ENCODE measurements at places on chromosomes 3 and 15.

DNA sequence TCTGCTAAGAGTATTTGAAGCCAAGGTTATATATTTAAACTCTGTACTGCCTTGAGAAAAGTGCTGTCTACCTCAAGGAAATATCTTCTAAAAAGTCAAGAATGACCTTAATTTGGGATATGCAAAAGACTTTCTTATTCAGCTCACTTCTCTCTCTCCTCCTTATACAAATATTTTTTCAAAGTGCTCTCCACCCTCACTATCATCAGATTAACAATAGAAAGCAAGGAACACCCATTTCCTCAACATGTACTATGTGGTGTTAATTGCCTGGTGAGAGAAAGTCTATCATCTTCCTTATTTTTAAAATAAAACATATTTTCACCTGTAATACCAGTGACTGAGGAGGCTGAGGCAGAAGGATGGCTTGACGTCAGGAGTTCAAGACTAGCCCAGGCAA lies 44.4 kb upstream of the RSL24D1 start:
- no peak for DNase-seq

DNA sequence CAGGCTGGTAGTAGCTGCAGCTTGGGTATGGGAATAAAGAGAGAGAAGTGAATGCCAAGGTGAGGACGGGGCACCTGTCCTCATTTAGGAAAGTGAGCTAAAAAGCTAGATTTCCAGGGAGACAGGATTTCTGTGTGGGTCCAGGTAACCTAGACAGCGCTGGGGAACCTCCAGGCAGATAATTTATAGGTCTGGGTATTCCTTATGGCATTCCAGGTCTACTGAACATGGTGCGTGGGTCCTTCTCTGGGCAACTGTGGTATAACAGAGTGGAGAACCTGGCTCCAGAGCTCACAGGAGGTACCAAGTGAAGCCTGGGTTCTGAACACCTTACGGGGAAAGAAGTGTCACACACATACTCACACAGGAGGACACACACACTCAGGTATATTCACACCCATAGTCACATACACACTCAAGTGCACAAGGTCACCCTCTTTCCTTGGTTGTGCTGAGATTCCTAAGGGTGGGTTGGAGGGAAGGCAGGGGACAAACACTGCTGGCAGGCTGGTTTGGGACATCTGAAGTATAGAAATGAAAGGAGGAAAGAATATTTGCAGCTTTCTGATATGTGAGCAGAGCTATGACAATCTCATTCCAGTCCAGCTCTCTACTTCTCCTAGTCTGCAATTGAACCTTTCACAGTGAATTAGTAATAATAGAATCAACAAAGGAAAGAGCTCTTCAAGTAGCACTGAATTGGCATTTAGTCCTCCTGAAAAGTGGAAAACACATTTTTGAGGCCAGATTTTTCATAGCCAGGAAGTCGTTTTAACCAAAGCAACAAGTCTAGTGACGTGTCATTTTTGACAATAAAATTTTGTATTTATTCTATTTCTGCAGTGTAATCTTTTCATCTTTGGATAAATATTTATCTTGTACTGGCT lies 37.4 kb upstream of the ITGA11 start:
- DNase-seq: no peak

DNA sequence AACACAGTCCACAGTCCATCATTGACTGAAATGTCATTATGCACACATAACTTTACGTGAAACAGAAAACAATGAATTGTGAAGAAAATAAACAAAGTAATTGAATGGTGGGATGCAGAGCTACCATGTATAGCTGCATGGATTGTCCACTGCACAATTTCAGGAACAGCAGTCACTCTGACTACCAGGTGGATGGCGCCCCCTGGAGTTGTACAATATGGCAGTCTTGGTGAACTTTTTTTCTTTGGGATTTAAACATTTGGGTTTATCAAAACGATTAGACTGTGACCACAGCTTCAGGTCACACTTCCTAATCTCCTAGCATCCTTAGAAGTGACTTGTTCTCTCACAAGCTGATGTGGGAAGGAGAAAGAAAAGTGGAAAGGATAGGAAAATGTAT lies 48.9 kb upstream of the TCF12 start:
- no peak for DNase-seq

GRCh38 chr3:31755926-31756658 lies 223.4 kb downstream of the STT3B start:
- no peak for DNase-seq

GRCh38 chr3:144586382-144586781 lies 614.8 kb downstream of the DIPK2A start:
- no peak for DNase-seq

- DNase-seq: no peak
These were observed 28.6 kb upstream of the ST8SIA2 start for GRCh38 chr15:92365084-92365483.

GRCh38 chr15:67931861-67932260 lies 92.0 kb upstream of the RNU6-1 start:
- DNase-seq: no peak

DNA sequence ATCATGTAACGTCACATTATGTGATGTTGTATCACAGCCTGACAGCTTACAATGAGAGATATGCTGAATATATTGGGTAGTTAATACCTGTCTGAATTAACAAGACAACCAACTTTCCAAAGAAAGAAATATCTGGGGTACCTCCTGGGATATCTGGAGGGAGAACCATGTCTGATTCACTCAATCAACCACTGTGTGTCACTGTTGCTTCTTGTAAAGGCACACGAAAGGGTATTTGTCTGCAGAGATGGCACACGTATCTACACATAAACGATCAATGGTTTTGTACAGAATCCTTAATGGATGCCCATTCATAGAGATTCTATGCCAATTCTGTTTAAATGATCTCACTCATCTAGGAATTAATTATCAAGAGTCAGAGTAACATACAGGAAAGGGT lies 252.1 kb upstream of the TMCO5A start:
- no peak for DNase-seq

- DNase-seq: no peak
These were observed 469.4 kb upstream of the ATP11B start for GRCh38 chr3:182323898-182324297.

- no peak for DNase-seq
These were observed 57.3 kb upstream of the PPP2R3A start for GRCh38 chr3:135908225-135908624.

- DNase-seq: no peak
These were observed 5.7 kb upstream of the CNTN6 start for GRCh38 chr3:1087066-1087560.

GRCh38 chr3:9101286-9101685 lies 138.0 kb upstream of the RAD18 start:
- DNase-seq: no peak

- DNase-seq: no peak
These were observed 95.3 kb downstream of the DAPK2 start for GRCh38 chr15:63950911-63951481.

GRCh38 chr15:89148126-89148525 lies 59.9 kb downstream of the ABHD2 start:
- DNase-seq: no peak

DNA sequence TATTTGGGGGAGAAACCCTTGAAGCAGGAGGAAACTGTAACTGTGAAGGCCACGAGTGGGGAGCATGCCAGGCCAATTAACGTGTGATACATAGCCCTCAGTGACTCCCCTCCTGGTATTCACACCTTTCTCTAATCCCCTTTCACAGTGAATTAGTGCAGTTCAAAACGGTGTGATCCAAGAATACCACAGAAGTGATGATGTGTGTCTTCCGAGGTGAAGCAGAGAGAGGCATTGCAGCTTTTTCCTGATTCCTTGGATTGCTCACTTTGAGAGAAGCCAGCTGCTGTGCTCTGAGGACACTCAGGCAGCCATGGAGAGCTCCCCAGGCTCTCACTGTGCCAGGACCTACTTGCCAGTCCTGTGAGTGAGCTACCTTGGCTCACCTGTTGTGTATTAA lies 17.3 kb downstream of the NIPA2 start:
- DNase-seq: no peak

- peak; percentile 20 for DNase-seq
These were observed 118.9 kb downstream of the FOXP1 start for GRCh38 chr3:71464613-71465012.

- DNase-seq: no peak
These were observed 565.9 kb upstream of the CCDC54 start for GRCh38 chr3:106811376-106811775.

DNA sequence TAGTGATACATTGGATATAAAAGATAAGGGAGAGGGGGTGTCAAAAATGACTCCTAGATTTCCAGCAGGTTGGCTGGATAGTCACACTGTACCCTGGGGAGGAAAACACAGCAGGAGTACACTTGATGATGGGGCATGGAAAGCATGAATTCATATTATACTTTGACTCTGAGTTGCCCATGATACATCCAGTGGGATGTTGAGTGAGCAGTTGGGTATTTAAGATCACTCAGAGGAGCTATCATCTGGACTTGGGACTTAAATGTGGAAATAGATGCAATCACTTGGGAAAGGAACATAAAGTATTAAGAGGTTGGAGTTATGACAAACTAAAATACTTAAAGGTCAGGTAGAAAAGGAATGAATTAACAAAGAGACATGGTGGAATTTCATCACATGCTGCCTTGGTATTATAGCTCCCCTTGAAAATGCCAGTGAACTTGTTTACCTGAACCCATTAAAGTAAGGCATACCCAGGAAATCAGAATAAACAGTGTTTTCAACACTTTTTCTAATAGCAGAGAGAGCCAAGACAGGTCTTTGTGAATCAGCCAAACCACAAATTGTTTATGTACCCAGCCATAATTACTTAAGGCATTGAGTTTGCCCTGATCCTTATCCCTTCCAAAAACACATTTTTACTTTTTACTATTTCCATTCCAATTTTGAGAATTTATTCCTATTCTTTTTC lies 49.9 kb upstream of the ABI3BP start:
- DNase-seq: no peak

DNA sequence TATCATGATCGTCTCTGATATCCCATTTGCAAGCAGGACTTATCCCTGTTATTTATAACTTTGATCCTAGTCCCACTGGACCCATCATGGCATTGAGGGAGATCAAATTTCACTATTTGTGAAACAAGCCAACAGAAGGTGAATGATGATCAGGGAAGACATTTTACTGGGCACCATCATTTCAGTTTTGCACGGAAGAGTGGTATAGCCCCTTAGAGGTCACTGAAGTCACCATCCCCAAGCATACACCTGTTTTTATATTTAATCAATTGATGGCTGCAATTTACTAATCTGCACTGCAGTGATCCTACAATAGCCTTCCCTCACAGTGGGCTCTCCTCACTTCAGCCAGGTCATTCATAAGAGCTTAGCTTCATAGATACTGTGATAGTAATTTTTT lies 132.4 kb downstream of the FHIT start:
- no peak for DNase-seq

DNA sequence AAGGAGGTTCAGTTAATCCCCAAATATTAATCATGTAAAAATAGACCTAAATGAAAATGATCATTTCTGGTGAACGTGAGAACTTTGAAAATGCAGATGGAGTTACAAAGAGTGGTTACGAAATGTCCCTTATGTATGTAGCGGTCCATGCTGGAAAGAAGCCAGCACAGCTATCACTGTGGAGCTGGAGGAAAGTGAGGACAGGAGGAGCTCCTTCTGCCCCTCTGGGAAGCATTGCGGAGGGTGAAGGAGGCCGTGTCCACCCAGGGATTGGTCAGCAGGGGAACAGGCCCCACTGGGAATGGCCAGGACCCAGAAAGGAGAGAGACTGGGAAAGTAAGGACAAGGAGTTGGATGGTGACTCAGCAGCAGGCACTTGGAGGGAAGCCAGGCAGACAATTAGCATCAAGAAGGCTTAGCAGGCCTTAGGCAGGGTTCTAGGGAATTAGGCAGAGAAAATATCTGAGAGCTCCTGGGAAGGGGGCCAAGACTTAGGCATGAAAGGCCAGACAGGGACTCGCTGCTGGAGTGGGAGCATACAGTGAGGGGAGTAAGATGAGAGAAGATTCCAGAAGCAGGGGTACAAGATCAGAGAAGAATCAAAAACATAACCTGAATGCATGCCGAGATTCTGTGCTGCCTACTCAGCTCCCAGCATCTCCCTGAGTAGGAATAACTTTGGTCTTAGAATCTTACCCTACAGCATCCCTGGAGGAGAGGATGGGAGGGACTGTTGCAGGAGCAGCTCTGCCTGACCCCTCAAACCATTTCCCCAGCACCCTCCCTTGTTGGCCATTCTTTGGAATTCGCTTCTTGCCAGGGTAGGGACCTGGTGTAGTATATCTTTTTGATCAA lies 171.0 kb upstream of the UMPS start:
- DNase-seq: no peak

DNA sequence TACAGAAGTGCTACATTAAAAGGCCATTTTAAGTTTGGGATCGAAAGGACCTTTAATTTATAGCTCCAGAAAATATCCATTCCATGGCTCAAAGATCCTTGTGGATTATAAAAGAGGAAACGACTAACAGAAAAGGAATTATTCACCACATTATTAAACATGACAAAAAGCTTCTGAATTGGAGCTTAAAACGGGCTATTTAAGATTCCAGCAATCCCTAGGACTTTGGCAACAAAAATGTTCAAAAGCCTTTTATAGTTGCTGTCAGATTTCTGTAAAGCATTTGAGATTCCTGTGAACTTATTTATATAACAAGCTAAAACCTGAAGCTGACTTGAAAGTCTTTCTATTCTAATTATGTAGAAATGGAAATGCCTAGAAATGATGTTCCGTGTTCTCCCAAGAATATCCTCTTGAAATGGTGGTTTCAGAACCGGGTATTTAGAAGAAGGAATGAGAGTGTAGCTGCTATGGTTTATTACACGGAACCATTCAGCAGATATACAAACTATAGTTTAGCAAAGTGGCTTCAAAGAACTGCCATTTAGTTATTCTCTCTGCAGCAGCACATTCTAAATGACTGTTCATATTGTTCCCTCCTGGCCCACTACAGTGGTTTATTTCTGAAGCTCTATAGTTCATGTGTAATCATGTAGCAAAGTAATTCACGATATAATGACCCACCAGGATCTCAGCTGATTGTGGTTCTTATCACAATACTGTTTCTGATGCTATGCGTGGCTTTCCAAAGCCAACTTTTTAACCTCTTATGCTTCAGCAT lies 961.7 kb downstream of the FHIT start:
- DNase-seq: no peak

DNA sequence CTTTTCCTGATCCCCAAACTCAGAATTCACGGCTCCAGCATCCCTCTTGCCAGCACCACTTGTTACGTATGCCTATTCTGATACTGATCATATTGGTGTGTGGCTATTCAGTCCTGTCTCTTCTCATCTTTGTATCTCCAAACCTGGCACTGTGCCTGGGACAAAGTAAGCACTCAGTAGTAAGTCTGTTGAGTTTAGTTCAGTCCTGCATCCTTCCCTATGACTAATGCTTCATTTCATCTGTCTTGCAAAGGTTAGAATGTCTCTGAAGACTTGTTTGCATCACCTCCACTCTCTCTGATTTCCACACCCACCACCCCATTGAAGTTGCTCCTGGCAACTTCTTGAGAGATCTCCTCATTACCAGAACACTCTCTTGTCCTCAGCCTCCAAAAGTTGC lies 80.3 kb downstream of the HMG20A start:
- no peak for DNase-seq

DNA sequence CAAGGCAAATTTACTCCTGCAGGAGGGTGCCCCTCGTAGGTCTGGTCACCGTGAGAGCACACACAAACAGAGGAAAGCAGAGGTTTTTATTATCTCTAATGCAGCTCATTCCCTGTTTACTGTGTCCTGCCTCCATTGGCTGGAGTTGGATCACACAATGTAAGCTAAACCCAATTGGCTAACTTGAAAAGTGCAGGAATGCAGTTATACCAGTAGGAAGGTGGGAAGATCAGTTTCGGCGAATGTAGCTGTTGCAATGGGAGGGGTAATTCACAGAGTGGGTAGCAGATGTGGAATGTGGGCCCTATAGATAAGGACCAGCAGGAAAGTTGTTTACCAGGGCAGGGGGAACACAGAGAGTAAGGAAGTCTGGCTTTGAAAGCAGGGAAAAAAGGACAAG lies 42.5 kb upstream of the NPAP1 start:
- DNase-seq: no peak

GRCh38 chr15:34654625-34655024 lies 71.2 kb upstream of the GOLGA8B start:
- no peak for DNase-seq
